Stimulated activated CD8-positive, alpha-beta memory T cell treated with anti-CD3 and anti-CD28 coated beads, Interleukin-2, amount 100 ng/mL, for 48 hours (primary cell): ENCODE measurements at places on chromosomes 3 and 15.

DNA sequence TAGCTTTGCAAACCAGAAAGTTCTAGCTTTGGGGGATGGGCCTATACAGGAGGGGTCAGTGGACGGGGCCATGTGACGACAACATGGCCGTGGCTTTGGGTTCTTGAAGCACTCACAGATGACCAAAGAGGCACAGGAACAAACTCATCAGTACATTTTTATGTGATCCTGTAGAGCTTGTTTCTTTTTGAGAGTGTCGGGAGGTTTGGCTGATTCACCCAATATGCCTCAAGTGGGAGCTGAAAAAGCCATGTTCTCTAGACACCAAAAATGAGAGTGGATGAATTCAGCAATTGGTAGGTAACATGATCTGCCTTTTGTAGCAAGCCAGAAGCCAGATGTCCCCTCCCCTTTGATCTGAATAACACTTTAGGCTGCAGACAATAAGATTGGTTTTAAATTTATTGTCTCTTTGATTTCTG, 30.1 kb downstream of the GREM1 start:
- no peak for DNase-seq

DNA sequence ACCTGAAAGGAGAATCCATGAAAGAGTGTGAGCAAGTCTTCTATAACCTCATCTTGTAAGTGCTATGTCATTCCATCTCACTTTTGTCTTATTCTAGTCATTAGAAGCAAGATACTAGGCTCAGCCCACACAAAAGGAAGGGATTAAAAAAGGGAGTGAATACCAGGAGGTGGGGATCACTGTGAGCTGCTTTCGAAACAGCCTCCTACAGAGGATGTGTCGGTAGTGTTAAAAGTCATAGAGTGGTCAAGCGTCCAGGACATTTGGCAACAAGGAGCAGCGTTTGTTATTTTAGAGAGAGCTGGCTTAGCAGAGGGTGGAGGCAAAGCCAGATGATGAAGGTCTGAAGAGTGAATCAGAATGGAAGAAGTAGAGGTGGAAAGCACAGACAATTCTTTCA, 11.7 kb upstream of the ZNF148 start:
- DNase-seq: no peak

GRCh38 chr3:184874709-184875644, 63.0 kb downstream of the VPS8 start:
- DNase-seq: no peak

- DNase-seq: peak; percentile 14
Observed at GRCh38 chr3:106473576-106474475, 605.0 kb upstream of the CBLB start.

DNA sequence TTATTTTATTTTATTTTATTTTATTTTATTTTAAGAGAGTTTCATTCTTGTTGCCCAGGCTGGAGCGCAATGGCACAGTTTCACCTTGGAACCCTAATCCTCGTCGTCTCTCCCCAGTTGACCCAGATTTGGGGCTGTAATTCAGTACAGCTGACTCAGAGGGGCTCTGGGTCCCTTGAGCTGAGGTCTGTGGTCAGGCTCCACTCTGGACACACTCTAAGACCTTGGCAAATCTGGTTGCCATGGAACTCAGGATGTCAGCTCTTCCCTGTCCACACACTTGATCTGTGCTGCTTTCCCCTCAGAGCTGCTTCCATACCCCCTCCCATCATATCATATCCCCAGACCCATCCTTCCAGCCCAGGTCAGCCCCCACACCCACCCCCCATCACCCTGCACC, 675 bp upstream of the CYP11A1 start:
- DNase-seq: no peak

DNA sequence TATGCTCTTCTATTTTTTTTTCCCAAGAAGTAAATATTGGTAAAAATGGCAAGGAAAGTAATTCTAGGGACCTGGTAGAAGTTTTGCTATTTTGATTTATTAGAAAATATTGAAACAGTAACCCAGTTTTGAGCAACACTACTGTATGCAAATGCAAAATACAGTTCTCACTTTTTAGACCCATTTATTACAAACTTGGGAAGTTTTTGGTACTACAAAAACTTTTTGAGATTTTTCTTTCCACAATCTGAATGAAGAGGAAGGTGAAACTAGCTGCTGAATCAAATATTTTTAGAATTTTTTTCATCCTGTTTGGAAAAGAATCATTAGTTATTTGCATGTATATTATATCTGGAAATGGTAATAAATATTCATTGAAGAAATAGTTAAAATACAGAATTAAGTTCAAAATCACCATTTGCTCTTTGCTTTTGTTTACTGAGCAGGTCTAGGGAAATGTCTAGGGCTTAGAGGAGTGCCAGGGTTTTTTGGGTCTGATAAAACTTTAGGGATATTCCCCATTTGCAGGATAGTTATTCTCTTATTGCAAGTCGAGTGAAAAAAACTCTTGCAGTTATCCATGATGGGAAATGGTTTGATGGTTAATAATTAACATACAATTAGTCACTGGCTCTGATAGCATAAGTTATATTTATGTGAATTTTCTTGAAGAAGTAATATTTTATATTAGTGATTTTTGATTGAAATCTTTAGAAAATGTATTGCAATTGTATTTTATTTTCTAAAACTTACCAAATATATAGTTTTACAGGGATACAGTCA, 47.0 kb downstream of the TCF12 start:
- DNase-seq: no peak

- no peak for DNase-seq
Observed at GRCh38 chr15:57914350-57915055, 151.0 kb downstream of the ALDH1A2 start.

- DNase-seq: no peak
Observed at GRCh38 chr3:38446085-38446686, 7.5 kb upstream of the ACVR2B start.

GRCh38 chr15:99434506-99435112, 131.2 kb upstream of the MEF2A start:
- no peak for DNase-seq

GRCh38 chr3:78798266-78798832, 969.4 kb downstream of the ROBO1 start:
- no peak for DNase-seq

DNA sequence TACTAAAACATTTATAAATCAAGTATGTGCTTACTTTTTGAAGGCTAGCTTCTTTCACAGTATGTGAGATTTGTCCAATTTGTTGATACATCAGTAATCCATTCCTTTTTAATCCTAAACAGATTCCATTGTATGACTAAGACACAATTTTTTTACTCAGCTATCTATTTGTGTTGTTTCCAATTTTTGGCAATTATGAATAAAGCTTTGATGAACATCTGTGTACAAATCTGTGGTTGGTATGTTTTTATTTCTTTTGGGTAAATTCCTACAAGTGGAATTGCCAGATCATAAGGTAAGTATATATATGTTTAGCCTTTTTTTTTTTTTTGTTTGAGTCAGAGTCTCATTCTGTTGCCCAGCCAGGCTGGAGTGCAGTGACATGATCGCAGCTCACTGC, 56.2 kb upstream of the VEPH1 start:
- no peak for DNase-seq
